HuH-7.5 (cell line): ENCODE measurements at places on chromosomes 6 and 20.

- DNase-seq, result no peak
These were observed 72.0 kb downstream of the ANKS1A start for GRCh38 chr6:34961082-34961481.

GRCh38 chr6:159754959-159755914 lies 6.6 kb upstream of the ACAT2 start:
- DNase-seq, result no peak

DNA sequence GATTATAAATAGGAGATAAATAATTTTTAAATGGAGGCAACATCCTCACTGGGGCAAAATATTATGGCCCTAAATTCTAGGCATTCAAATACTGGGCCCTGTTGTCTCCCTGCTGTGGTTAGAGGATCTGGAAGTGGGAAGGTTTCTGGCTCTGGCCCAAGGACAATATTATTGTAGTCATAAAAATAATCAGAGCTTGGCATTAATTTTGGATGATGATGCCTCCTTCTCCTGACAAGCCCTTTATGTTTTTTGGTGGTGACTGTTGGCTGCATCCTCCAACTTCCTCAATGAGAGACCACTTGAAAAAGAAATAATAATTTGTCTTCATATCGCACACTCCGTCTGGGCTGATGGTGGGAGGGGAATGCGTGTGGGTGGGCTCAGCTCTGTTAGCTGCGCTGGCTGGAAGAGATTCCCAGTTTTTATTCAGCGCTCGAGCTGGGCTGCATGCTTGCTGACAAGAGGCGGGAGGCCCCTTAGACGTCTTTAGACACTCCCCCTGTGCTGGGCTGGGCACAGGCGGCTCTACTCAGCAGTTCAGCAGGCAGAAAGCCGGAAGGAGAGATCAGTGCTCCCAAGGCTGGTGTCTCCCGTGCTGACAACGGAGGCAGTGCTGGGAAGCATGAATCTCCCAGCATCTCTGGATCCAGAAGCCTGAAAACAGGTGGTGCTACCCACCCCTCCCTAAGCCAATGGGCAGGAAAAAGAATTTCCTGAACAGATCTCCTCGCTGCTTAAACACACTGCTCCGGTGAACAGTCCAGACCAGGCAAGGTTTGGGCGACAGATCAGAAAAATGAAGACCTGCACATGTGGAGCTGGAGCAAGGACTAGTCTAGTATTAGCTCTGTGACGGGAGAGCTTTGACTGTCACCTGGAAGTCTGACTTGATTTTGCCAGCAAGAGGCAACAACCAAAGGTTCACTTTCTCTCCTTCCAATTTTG lies 97.7 kb downstream of the SYCP2 start:
- DNase-seq, result no peak

DNA sequence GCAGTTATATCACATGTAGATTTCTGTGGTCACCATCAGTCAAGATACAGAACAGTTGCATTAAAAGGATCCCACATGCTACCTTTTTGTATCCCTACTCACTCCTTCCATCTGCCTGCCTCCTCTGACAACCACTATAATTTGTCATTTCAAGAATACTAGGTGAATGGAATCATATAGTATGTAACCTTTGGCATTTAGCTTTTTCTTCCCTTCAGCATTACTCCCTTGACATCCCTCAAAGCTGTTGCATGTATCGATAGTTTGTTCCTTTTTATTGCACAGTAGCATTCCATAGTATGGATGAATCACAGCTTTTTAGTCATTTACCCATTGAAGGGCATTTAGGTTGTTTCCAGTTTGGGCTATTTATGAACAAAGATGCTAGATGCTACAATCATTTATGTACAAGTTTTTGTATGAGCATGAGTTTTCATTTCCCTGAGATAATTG lies 26.1 kb downstream of the NCOA7 start:
- no peak for DNase-seq

- DNase-seq, result no peak
These were observed 212.5 kb downstream of the GJA1 start for GRCh38 chr6:121647905-121648304.
